ENCODE measurements at places on chromosomes 7 and 10.

DNA sequence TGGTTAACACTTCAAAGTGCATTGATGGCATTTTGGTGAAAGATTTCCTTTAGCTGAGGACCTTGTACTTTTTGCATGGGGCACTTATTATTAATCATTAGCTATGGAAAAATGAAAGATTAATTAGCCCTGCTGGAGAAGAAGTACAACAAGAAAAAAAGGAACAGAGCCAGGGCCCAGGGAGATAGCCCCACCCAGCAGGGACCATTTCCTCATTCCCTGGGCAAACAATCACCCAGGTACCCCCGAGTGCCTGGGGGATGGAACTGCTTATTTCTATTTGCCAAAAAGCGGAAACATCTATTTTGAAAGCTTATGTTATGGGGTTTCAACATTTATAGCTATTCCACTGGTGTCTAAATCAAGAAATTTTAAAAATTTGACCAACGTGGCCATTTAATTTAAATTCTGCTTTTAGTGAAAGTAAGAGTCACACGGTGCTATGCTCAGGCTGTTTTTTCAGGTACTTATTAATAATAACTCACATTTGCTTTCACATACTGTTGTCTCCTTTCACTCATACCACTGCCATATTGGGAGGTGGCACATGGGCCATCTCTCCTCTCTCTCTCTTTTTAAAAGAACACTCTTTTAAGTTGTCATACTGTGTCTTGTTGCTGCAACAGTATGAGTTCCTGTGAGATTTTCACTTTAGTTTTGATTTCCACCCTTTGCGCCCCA is 143.6 kb upstream of the KIF5B start:
- DNase-seq, result no peak

DNA sequence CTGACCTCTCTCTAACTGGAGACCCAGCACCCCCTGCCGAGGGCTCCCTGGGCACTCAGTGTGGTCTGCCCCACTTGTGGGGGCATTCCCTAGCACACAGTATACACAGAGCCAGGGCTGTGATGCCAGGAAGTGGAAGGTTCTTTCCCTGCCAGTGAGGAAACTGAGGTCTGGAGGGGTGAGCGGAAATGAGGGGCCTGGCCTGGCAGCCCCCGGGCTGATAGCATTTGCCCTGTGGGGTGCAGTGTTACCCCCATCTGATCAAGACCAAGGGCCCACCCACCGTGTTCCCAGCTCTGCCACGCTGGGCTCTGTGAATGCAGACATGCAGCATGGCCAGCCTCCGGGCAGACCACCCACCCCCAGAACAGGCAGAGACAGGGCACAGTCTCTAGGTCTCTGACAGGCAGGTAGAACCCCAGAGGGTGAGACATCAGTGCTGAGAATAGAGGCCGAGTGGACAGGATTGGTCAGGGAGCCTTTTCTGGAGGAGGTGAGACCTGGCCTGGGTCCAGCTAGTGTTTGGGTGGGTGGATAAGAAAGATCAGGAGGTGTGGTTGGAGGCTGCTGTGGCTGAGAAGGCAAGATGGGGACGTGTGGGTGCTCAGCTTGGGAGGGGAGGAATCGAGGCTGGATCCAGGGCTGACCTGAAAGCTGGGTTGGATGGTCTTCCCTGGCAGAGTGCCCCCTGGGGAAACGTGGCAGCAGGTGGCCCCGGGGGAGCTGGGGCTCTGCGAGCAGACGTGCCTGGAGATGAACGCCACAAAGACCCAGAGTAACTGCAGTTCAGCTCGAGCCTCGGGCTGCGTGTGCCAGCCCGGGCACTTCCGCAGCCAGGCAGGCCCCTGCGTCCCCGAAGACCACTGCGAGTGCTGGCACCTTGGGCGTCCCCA is 10.8 kb upstream of the ZNF862 start:
- DNase-seq, result no peak

DNA sequence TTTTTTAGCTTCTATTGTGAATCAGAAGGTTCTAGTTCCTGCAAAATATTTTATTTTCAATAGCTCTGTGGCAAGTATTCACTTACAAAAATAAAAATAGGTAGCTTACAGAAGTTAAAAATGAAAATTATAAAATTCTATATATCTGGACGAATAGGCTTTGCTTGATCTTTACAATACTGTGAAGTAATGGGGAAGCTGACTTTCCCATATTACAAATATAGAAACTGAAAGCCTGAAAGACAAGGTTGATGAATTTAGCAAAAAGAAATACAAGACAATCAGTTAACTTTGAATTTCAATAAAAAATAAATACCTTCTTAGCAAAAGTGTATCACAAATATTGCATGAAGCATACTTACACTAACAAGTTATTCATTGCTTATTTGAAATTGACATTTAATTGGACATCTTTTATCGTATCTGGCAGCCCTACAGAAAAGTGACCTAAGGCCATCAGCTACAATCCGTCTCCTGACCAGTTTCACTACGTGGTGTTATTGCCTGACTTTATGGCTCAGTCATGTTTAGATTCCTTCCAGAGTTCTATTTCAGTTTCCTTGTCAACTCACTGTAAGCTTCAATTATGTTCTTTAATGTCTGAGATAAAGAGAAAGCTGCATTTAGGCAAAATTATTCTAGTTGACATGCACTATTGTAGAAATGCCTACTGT is 310.5 kb upstream of the HGF start:
- DNase-seq, result no peak

GRCh38 chr7:105218215-105218614 is 170.5 kb downstream of the SRPK2 start:
- no peak for DNase-seq
